ENCODE measurements at places on chromosomes 12 and 14.

- peak; percentile 64 for DNase-seq
These were observed 33.4 kb upstream of the SYNDIG1L start for GRCh38 chr14:74459289-74459946.

DNA sequence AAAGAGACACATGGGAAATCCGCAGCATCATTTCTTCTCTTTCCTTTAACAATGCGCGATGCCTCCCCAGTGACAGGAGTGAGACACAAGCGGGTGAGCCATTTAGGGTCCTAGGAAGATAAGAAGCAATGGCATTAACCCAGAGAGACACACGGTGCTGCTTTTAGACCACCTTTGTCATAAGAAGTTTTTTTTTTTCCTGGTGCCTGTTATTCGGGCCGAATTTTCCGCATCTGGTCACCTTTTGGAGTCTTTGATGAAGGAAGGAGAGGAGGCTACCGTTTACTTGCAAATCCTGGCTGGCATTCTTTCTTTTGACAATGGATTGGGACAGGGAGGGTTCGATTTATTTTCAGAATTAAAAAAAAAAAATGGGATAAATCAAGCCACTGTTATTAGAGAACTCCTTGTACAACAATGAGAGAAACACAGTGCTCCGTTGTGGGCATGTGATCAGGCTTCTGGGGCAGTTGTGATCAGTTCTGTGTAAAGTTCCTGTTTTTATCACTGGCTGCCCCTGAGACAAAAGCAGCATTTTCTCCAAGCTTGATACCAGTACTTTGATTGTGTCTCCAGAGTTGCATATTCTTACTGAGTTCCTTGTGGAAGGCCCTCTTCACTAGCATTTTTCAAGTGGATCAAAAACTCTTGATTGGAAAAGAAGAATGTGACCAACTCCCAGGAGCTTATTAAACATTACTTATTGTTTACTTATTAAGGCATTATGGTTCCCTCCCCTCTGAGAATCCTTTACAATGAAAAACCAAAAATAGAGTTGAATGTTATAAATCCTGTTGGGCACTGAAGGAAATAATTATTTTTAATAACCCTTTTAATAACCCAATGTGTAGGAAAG is 1.1 kb downstream of the DIP2B start:
- DNase-seq = peak; percentile 85

DNA sequence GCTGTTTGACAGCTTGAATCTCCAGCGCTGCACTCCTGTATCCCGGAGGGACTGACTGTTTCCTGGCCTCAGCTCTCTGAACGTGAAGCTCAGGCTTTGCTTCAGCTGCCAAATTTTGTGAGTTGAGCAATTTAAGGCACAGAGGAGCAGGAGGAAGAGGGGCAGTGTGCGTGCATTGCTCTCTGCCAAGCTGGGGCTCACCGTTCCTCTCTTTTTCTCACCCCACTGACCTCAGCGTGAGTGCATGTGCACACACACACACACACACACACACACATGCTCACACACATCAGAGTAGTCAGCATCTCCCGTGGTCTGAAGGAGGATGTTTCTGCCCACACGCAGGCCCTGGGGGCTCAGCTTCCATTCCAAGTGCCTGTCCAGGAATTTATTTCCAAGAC is 27.8 kb upstream of the BDKRB2 start:
- peak; percentile 25 for DNase-seq

DNA sequence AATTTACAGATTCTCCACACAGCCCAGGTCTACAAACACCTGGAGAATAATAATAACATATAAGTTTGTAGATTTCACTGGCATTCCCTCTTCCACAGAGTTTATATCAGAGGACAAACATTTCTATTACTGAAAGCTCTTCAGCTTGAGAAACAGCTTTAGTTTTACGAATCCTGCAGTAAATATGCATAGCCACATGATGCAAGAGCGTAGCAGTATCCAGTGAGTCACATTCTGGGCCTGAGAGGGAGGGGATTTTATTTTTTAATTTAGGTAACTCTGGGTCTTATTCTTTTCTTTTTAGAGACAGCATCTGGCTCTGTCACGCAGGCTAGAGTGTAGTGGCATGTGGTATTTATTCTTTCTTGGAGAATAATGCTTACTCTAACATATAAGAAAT is 1002.8 kb downstream of the TRHDE start:
- no peak for DNase-seq

DNA sequence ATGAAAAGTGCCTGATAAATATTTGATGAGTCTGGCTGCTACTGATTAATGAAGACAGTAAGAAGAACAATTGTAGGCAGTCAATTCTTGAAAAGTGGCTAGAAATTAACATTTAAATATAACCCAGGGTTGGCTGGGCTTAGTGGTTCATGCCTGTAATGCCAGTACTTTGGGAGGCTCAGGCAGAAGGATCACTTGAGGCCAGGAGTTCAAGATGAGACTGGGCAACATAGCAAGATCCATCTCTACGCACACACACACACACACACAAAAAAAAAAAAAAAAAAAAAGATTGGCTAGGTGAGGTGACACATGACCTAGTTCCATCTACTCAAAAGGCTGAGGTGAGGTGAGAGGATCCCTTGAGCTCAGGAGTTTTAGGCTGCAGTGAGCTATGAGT is 7.9 kb upstream of the PLBD1 start:
- DNase-seq = no peak

DNA sequence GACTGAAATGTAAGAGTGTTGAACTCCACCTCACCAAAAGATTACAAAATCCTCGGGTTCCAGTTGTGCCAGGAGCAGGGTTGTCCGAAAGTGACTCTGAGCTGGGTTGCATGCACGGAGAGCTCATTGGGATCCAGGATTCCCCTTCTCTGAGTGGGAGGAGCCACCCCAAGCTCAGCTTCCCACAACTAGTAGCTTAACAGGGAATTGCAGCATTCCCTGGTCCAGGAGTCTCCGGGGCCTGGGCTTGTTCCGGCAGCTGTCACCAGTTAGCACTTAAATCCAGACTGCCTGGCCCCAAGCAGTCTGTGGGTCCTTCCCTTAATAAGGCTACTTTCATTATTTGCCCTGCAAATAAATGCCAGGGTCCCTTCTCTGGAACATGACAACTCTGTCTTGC is 50.1 kb downstream of the CD9 start:
- DNase-seq = no peak

Data from testis (tissue), 5 donors.